Fibroblast of lung (primary cell): ENCODE measurements at places on chromosomes 7 and 10. TPM values are rescaled to one million over a fixed set of nuclear protein-coding genes. Genes with fewer than 3 reads are reported as not detected.

TMEM229A gene
- not detected in 2 replicates for total RNA-seq

PRPS1L1 gene
- not detected in 2 replicates for total RNA-seq

NME8 gene
- not detected in 2 replicates for total RNA-seq

NACAD gene
- total RNA-seq = 1.3 and 2.8 TPM in 2 replicates

DYNC1I1 gene
- under 0.01 and 0.17 TPM in 2 replicates for total RNA-seq

DMBT1 gene
- total RNA-seq = under 0.01 TPM in 2 replicates

- DNase-seq = no peak
- H3K27ac ChIP-seq = no peak overlapping the region
- no peaks in the 10 kb centered on the region for H3K36me3 ChIP-seq
- no peak overlapping the region for H3K4me3 ChIP-seq
Observed at GRCh38 chr10:12503311-12503710, 154.0 kb downstream of the CAMK1D start.

DNA sequence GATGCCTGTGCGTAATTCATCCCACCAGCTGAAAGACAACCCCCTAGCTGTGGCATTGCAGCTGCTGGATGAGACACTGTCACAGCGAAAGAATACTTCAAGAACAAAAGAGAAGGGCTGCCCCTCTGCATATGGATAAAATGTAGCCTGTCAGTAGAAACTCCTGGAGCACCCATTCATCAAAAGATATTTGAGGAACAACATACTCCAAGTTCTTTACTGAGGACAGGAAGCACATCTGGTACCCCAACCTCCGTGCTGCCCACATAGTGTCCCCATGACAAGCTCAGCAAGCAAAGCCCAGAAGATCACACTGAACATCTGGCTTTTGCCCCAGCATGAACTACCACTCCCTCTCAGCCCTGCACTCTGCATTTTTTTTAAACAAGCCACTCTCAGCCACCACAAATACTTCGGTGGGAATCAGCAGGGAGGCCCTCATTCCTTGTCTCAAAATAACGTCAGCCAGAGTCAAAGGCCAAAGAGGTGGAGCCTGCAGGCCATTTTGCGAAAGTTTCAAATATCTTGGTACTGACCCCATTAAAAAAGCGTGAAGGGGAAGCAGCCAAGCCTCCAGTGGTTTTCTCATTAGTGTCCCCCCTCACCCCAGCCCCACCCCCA is 1.7 kb downstream of the CREB3L2 start:
- peaks cover 9% of the 10 kb centered on the region for H3K4me1 ChIP-seq
- DNase-seq = peak; percentile 99
- no peaks in the 10 kb centered on the region for H3K27me3 ChIP-seq
- no peaks in the 10 kb centered on the region for H3K36me3 ChIP-seq
- H3K4me3 ChIP-seq = peak overlapping the region; percentile 97

DNA sequence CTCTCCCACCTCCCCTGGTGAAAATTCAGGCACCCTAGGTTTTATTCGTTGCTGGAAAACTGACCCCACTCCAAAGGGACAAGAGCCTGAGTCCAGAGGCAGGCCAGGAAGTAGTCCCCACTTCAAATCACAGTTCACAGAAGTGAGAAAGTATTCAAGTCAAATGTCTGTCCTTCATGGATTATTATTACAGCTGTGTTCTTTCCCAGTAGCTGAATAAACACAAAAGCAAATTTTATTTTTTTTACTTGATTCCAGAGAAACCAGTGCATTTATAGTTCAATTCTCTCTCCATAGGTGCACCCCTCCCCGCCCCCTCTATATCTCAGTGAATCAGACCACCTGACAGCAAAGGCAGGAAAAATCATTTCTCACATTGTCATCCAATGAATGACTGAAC is 113.8 kb upstream of the COL1A2 start:
- H3K27ac ChIP-seq = no peak overlapping the region
- no peaks in the 10 kb centered on the region for H3K27me3 ChIP-seq
- no peaks in the 10 kb centered on the region for H3K36me3 ChIP-seq

DNA sequence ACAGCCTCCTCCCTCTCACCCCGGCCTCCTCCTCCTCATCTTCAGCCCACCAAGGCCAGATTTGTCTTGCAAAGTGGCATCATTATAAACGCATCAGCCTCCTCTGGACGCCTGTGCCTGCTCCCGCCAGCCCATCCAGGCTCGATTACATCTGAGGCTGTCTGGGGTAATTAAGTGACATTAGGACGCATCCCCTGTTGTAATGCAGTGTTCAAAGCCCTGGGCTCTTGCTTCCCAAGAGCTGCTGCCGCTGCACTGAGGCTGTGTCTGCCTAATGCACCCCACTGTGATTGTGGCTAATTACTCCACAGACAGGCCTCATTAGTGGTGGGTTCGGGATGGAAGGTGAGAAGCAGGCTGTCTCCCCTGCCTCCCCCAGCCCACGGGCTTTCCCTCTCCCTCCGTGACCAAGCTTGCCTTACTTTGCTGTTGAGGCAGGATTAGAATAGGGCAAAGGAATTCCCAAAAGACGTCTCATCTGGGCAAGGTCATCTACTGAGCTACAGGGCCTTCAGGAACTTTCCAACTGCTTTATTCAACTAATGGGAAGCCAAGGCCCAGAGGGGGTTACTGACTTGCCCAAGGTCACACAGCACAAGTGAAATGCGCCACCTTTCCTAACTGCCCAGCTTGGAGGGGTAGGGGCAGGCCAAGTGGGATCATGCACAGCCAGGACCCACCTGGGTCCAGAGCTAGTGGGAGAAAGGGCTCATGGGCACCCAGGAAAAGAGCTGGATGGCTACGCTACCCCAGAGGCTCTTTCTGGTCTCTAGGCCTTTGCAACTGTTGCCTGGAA is 66.2 kb upstream of the PCBD1 start:
- H3K4me3 ChIP-seq = no peak overlapping the region
- no peaks in the 10 kb centered on the region for H3K36me3 ChIP-seq
- no peak overlapping the region for H3K27ac ChIP-seq
- DNase-seq = no peak
- H3K27me3 ChIP-seq = no peaks in the 10 kb centered on the region

GRCh38 chr10:17453373-17454091 is 863 bp downstream of the ST8SIA6 start:
- H3K4me3 ChIP-seq = peak overlapping the region; percentile 3
- H3K4me1 ChIP-seq = no peaks in the 10 kb centered on the region
- no peaks in the 10 kb centered on the region for H3K36me3 ChIP-seq
- no peak overlapping the region for H3K27ac ChIP-seq
- H3K27me3 ChIP-seq = peaks cover 7% of the 10 kb centered on the region

DNA sequence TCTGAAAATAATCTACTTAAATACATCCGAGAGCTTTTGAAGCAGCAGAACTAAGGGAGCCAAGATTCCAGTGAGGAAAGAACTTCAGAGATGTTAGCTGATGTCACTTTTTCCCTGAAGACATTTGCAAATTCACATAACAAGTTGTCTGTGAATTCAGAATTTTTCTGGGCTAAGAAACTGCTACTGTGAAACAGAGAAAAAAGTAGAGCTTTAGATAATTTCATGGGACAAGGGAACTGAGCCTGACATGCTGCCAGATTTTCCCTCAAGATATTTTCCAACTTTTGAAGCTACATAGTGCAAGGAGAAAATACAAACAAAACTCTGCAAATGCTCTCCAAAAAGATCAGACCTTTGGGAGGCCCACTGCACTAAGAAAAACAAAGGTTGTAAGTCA is 484.2 kb downstream of the ANKRD7 start:
- no peak overlapping the region for H3K4me3 ChIP-seq
- no peak overlapping the region for H3K27ac ChIP-seq
- no peaks in the 10 kb centered on the region for H3K27me3 ChIP-seq
- no peaks in the 10 kb centered on the region for H3K36me3 ChIP-seq
- H3K4me1 ChIP-seq = no peaks in the 10 kb centered on the region
- no peak for DNase-seq

DNA sequence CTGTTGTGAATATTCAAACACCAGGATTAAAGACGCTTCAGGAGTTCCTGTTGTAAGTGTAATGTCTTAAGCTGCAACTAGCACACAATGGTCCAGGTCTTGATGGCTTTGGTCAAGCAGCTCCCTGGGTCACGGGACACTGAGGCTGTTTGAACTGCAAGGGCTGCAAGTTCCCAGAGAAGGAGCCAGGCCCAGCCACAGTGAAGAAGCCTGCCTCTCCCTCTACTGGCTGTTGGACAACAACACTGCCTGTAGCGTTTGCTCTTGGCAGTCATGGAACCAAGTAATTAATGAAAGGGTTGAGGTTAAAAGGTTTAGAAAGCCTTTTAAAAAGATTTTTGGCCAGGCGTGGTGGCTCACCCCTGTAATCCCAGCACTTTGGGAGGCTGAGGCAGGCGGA is 31.9 kb upstream of the GUSB start:
- H3K4me3 ChIP-seq = no peak overlapping the region
- no peaks in the 10 kb centered on the region for H3K4me1 ChIP-seq
- no peak overlapping the region for H3K27ac ChIP-seq
- no peaks in the 10 kb centered on the region for H3K27me3 ChIP-seq
- no peaks in the 10 kb centered on the region for H3K36me3 ChIP-seq

DNA sequence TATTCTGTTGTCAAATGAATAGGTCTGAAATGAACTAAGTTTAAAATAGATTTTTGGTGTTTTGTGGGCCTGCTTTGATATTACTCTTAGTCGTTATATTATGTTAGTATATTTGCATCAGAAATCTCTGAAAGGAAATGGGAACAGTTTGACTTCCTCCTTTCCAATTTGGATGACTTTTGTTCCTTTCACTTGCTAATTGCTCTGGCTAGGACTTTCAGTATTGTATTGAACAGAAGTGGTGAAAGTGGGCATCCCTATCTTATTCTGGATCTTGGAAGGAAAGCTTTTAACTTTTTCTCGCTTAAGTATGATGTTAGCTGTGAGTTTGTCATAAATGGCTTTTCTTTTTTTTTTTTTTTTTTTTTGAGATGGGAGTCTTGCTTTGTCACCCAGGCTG is 273.6 kb upstream of the DKK1 start:
- H3K4me1 ChIP-seq = no peaks in the 10 kb centered on the region
- H3K27ac ChIP-seq = no peak overlapping the region
- no peak for DNase-seq
- no peaks in the 10 kb centered on the region for H3K36me3 ChIP-seq

DNA sequence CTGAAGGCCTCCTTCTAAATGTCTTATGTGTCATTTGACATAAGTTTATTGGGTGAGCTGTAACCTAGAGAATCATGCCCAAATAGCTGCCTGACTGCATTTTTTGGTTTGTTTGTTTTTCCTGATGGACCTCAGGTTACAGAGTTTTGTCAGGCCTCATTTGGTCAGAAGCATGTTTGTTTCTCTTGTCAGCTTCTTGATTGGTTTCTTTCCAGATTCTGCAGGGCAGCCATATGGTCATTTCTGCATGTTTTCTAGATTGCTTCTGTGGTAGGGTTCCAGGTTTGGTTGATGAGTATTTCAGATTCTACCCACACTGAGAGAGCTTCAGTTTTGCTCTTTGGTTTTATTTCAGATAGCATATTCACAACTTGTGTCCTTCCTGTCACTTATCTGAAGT is 28.0 kb downstream of the GLCCI1 start:
- H3K4me3 ChIP-seq = no peak overlapping the region
- no peaks in the 10 kb centered on the region for H3K36me3 ChIP-seq
- peak; percentile 42 for DNase-seq
- H3K27ac ChIP-seq = no peak overlapping the region

DNA sequence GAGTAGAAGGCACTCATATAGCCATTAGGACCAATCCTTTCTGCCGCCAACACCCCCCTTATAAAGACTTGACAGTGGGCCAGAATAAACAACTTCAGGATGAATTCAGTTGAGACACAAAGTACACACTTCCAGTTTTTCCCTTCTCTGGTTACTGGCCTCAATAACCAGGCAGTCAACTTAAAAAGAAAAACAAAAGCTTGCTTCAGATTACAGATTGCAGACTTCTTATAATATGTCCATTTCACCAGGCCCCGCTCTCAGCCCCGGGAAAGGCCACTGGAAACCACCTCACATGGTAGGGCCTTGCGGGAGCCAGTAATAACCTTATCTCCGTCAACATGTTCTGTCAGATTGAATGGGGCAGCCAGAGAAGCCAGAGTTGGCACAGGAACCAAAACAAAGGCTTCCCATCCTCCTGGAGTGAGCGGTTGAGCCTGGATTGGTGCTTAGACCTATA is 108.8 kb downstream of the EGFR start:
- peaks cover 60% of the 10 kb centered on the region for H3K4me1 ChIP-seq
- H3K4me3 ChIP-seq = no peak overlapping the region
- peak; percentile 90 for DNase-seq
- peak overlapping the region; percentile 100 for H3K27ac ChIP-seq

- H3K4me1 ChIP-seq = no peaks in the 10 kb centered on the region
- H3K27ac ChIP-seq = no peak overlapping the region
- H3K4me3 ChIP-seq = no peak overlapping the region
- no peaks in the 10 kb centered on the region for H3K36me3 ChIP-seq
Observed at GRCh38 chr10:121771966-121772365, 155.9 kb downstream of the ATE1 start.

DNA sequence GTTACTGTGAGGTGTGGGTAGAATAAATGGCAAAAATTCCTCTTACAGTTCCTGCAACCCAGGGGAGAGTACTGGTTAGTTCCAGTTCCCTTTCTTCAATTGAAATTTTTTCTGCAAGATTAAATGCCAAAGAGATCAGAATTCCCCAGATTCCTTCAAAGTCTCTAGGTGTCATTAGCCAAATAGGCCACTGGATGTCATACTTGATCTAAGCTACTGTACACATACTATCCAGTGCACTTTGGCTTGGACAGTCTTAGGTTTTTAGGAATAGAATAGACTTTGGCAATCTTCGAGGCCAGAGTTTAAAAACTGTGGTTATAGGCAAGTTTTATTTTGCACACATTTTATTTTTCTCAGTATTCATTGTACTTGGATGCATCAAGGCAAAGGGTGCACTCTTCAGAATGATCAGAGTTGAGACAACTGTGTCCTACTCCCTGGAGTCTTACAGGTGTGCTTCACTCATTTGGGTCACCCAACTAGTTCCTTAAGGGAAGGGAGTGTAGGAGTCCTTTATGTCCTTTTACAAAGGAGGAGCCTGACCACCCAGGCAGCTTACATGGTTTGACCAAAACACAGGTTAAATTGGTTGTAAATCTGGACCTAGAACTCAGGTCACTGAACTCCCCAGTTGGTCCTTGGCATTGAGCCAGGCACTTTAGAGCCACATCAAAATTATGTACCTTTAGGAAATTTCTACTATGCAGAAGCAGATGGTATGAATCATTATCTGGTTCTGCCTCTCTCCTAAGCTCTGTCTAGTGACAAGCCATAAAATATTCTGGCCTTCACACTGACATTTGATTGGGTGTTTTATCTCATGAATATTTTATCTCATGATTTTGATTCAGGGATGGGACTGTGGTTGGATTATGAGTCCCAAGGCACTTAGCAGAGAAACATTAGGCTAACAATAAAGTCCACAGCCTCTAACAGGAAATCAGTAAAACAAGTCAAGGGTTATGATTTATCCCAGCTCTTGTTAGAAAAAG is 49.5 kb downstream of the ASAH2B start:
- DNase-seq = peak; percentile 52
- no peak overlapping the region for H3K4me3 ChIP-seq
- H3K27ac ChIP-seq = no peak overlapping the region
- no peaks in the 10 kb centered on the region for H3K4me1 ChIP-seq
- H3K27me3 ChIP-seq = no peaks in the 10 kb centered on the region

DNA sequence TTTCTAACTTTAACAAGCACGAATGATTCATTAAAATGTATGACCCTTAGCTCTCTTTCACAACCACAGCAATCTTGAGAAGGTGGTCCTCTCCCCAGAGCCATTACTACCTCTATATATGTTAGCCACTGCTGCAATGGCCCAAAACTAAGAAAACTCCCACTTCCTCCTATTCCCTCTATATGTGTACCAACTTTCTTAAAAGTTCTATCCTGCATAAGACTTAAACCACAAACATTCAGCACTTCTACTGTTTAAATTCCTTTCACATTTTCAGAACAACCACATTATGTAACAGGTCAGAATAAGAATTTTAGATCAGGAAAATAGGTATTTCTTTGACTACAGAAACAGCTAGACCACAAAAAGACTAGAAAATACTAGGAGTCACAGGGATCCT is 36.2 kb downstream of the WASL start:
- H3K36me3 ChIP-seq = no peaks in the 10 kb centered on the region
- DNase-seq = peak; percentile 39
- H3K27me3 ChIP-seq = no peaks in the 10 kb centered on the region
- no peak overlapping the region for H3K4me3 ChIP-seq
- H3K27ac ChIP-seq = no peak overlapping the region
